ENCODE measurements at places on chromosomes 1 and 21.

GRCh38 chr1:87186346-87186745, 142.3 kb upstream of the LMO4 start:
- DNase-seq: no peak

DNA sequence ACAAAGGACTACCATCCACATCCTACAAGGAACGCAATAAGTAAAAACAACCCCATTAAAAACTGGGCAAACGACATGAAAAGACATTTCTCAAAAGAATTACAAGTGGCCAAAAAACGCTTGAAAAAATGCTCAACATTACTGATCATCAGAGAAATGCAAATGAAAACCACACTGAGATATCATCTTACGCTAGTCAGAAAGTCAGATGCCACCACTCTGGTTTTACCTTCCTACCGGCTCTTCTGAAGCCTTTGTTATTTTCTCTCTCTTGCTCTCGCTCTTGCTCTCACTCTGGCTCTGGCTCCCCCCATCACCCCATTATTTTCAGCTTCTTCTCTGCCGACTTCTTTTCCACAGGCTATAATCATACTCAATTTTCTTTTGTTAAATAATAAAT, 38.8 kb downstream of the VPS45 start:
- DNase-seq: no peak

DNA sequence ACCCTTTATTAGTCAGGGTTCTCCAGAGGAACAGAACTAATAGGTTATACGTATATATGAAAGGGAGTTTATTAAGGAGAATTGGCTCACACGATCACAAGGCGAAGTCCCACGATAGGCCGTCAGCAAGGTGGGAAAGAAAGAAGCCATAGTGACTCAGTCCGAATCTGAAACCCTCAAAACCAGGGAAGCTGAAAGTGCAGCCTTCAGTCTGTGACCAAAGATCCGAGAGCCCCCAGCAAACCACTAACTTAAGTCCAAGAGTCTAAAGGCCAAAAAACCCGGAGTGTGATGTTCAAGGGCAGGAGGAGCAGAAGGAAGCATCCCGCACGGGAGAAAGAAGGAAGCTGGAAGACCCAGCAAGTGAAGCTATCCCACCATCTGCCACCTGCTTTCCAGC, 9.9 kb downstream of the IFNLR1 start:
- no peak for DNase-seq

GRCh38 chr21:44495611-44496563, 40.6 kb downstream of the LRRC3 start:
- no peak for DNase-seq

DNA sequence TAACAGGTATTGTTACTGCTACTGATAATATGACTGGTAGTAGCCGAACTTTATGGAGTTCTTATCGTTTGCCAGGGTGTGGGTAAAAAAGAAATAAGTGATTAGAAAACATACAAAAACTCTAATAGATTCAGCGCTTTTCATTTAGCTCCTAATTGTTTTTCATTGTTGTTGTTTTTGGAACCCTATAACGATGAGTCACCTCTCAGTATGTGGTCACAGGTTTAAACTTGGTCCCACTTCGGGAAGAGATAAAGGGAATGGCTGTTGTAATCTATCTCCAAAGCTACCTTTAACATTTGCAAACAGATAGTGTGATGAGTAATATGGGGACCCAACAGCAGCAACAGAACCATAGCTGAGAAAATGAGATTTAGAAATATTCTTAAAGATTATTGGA, 62.7 kb upstream of the BCL10 start:
- DNase-seq: no peak

GRCh38 chr1:28340221-28340974, 11.6 kb downstream of the MED18 start:
- no peak for DNase-seq

DNA sequence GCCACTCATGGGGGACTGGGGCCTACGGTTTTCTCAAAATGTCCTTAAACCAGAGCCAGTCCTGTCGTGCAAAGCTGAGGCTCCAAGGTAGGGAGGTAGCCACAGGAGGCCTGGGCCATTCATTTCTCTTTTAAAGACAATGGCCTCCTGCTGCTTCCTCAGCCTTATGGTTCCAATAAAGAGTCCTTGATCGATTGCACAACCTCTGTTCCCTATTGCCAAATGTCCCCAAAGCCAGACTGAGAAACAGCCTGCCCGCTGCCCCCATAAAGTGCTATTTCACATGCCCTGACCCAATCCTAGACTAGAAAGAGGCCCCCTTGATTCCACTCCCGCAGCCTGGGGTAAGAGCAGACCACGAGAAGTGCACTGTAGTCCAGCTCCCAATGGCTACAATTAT, 166.7 kb downstream of the CLIC6 start:
- no peak for DNase-seq

DNA sequence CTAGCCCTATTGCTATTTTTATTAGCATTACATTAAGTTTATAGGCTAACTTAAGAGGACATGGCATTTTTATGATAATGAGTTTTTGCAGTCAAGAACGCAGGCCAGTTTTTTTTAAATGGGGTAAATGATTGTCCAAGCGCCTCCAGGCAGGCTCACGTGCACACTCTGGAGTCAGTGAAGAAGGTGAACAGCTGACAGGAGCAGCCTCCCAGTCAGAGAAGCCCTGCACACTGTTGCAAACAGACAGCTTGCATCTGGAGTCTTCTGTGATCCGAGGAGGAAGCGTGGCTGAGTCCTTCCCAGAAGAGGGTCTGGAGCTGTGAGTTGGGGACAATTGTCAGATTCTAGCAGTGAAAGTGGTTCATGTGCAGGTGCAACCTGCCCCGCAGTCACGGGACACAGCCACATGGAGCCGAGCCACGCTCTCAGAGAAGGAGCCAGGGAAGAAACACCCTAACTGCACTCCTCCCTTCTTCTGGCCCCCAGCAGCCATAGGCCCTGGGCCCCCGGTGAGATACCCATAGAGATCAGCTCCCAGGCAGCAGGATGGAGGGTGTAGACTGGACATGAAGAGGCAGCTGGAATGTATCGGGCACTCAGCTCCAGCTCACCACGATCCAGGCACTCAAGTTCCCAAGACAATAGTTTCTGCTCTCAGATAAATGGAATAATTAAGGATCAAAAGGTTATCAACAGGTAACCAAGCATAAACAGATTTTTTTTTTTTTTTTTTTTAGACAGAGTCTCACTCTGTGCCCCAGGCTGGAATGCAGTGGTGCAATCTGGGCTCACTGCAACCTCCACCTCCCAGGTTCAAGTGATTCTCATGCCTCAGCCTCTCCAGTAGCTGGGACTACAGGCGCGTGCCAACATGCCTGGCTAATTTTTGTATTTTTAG, 26.4 kb downstream of the CAPN2 start:
- DNase-seq: no peak

DNA sequence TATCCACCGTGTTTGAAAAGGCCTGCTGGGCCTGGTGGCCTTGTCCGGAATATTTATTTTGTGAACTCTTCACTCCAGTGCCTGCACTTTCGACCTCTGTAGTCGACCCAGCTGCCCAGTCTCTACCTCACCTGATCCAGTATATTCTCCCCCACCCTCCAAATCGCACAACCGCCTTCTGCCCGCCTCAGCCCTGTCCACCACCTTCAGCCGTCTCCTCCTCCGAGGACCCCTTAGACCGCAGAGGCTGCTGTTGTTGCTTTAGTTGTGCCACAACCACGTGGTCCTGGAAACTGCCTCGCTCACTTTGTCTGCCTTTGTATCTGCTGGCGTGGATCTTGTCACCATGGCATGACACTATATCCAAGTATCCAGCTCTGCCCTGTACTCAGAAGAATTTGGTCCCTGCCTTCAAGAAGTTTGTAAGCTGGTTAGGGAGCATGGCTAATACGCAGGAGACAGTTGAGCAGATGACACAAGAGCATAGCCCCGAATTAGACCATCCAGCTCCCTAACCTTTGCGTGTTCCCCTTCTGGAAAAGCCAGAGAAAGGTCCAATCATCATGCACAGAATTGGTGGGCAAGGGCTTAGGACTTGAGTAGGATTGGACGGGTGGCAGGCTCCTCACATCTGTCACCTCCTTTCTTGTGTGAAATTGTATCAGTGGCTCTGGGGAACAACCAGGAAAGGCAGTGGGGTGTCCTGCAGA, 1.5 kb downstream of the PHGDH start:
- no peak for DNase-seq

DNA sequence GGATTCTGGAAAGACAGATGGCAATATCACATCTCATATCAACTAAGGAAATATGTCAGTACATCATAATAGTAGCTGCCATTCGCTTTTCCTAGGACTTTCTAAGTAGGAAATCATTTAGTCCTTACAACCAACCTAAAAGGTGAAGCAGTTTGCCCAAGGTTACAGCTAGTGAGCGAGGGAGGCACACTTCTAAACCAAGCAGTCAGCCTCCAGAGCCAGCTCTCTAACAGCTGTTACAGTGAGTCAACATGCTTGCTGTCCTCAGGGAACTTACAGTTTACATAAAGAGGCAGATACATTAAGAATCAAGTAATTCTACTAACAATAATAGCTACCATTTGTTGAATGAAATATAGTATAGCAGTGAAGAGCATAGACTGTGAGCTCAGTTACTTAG, 57.1 kb downstream of the GIPC2 start:
- DNase-seq: no peak

- DNase-seq: no peak
Observed at GRCh38 chr1:102776071-102776470, 332.3 kb downstream of the COL11A1 start.

- DNase-seq: no peak
Observed at GRCh38 chr1:229474509-229474908, 33.6 kb downstream of the NUP133 start.

GRCh38 chr1:155941845-155942531, 550 bp downstream of the RXFP4 start:
- no peak for DNase-seq

GRCh38 chr1:203629016-203629506, 2.4 kb downstream of the ATP2B4 start:
- DNase-seq: no peak

GRCh38 chr1:193322211-193322610, 135.8 kb upstream of the B3GALT2 start:
- peak; percentile 12 for DNase-seq

DNA sequence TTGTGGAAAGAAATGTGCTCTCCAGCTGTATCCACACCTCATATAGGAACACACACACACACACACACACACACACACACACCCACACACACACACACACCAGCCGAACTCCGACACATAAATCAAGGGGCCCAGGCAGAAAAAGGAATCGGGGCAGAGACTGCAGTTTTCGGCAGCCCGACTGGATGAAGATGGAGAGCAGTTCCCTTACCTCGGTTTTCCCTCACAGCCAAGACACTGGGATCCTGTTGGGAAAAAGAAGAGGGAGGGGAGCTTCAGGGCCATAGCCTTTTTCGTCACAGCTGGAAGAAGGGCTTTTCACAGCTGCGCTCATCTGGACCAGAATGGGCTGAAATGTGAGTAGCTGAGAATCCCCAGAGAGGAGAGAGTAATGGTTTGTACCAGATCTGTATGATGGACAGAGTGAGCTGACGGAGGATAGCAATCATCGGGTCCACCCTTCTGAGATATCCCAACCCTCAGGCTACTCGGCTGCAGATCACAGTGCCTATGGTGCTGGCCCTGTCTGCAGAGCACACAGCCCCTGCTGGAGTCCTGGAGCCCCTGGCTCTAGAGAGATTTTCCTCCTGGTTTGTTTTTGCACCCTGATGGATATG, 37.7 kb downstream of the PIK3C2B start:
- no peak for DNase-seq

DNA sequence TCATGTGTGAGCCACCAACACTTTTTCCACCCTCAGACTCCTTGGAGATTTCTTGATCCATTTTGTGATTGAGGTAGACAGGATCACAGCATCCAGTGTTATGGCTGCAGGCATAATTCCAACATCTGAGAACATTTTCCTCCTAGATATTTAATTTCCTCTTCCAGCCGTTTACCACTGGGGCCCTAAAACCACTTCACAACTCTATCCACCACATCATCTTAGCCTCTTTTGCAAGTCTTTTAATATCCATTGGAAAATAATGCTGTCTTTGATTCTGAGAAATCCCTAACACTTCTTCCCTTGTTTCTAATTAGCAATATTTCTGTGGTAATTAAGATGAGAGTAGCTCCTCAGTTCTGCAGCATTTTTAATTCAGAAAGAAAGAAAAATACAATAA, 190.1 kb downstream of the TNR start:
- DNase-seq: no peak

- no peak for DNase-seq
Observed at GRCh38 chr1:154445040-154445472, 39.9 kb downstream of the IL6R start.

DNA sequence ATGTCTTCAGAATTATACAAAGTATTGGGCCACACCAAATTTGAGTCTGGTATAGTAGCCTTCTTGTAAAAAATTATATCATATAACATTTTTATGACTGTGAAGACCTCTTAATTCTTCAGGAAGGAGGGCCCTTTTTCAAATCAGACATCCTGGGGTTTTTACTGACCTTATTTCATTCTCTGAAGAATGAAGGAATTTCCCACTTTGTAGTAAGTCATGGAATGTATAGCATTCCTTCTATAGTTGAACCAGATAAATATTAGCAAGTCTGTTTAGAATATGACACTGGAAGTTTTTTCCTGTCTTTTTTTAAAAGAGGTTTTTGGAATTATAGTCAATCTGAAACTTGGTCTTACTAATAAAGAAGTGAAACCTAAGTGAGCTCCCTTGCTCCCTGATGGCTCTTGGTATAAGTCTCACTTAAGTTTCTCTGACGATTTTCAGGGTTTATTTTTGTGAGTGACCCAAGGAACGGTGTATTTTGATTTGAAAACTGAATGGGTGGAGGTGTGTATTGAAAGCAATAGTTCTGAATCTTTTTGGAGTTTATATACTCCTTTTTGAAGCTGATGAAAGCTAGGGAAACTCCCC, 23.7 kb downstream of the SNX27 start:
- no peak for DNase-seq

GRCh38 chr1:222656391-222657155, 38.7 kb downstream of the MIA3 start:
- DNase-seq: no peak

DNA sequence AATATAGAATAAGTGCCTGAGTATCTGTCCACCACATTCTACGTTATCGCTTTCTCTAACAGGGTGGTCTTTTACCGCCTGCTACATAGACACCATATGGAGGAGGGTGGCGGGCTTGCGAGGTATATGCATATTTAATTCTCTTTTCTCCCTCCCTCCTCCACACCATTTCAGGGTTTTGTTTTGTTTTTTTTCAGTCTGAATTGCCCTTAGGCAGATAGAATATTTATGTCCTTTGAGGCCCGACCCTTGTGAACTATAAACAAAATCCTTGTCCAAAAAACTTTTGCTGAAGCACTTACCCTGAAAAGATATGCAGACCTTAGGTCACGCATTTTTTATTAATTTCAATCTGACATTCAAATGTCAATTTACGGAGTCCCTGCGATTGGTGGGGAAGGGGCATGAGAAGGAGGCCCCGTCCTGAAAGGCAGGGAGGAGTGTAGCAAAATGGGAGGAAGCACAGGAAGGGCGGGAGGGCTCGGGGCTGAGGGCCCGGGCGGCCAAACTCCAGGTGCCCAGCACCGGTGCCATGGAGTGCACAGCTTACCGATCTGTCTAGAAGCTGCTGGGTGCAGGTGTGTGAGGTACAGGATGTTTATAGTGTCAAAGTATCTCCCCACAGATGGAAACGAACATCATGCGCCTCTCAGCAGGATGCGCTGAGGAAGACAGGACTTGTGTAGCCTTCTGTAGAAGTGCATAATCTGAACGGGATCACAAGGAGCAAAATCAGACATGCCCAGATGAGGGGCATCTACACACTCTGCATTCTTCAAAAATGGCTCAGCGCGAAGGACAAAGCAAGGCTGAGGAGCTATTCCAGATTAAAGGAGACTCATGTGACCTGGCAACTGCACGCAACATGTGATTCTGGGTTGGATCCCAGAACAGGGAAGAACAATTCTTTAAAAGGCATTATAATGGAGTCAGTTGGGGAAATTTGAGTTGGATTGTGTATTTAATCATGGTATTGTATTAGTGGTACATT, 68.8 kb upstream of the LYST start:
- no peak for DNase-seq
